Ovary (tissue), 10 donors: ENCODE measurements at places on chromosomes 11 and 22.

- no peak for DNase-seq
These were observed 14.3 kb upstream of the FGF19 start for GRCh38 chr11:69718147-69718546.

DNA sequence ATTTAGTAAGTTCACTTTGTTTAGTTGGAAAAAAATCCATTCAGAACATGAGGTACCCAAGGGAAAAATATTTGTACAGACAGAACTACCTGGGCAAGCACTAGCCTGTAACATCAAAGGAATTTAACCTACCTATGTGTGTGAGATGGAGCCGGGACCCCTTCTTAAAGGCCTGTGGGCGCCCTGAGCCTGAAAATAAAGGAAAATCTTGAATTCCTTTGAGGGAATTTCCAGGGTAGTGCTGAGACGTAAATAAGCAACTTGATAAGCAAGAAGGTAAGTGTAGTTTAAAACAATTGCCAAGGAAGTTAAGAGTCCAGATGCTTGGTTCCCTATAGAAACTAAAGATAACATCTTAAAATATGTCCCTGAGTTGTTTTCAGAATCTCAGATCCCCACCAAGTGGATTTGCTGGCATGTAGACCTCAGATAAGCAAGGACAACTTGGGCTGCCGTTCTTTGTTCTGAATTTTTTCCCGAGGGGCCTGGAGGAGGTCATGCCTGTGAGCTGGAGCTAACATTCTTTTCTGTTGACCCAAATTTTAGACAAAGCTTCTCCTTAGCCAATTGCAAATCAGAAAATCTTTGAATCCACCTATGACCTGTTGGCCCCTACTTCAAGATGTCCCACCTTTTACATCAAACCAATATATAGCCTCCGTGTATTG, 31.0 kb downstream of the MED17 start:
- DNase-seq: no peak

GRCh38 chr11:70656252-70656651, 257.9 kb downstream of the CTTN start:
- DNase-seq: no peak

- no peak for DNase-seq
These were observed 41.8 kb downstream of the MAP6 start for GRCh38 chr11:75626889-75627529.

DNA sequence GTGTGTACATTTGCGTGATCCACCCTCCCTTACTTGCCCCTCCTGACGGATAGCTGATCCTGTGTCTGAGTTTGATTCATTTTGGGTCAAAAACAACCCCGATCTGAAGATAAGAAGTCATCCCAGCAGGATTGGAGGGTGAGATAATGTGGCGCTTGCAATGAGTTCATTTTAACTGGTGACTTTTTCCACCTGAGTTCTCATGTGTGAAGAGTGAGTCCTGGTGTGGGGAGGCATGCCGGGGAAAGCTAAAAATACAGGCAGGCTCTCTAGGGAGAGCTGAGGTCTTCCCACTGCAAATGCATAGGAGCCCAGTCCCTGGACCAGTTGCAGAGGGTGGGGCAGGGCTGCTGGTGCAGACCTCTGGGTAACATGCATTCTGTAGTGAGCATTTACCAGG, 35.7 kb upstream of the ELF5 start:
- no peak for DNase-seq

GRCh38 chr11:85627332-85627997, at the start of gene DLG2:
TSS of gene DLG2 (minus strand) at chr11:85627344.
- DNase-seq: no peak

DNA sequence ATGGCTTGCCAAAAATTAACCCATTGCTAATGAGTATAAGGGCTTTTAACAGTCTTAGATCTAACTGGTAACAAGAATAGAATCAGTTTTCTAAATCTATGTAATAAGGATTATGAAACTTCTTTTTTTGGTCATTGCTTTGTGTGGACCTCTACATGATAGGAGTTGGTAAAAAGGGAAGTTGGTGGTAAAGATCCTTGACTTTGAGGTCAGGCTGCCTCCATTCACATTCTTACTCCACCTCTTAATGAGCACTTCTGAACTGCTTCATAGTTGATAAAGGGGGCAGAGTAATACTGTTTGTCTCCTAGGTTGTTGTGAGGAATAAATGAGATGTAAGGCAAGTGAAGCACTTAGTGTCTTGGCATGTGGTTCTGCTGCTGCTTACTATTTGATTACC, 10.6 kb downstream of the EIF3M start:
- no peak for DNase-seq

DNA sequence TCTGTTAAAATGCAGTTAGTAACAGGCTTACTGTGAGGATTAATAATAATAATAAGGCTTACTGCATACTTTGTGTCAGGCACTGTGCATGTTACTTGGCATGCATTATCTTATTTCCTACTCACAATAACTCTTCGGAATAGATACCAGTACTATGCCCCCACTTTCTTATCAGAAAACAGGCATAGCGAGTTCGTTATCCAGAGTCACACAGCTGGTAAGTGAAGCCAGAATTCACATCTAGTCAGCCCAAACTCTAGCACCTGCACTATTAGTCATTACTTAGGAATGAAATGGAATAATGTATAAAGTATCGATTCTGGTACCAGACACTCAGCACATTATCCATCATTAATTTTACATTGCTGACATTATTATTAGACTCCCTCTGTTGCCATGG, 155.7 kb upstream of the BLID start:
- no peak for DNase-seq

GRCh38 chr11:76672431-76673175, 2.1 kb upstream of the LRRC32 start:
- DNase-seq: no peak

GRCh38 chr11:66569076-66569475, 670 bp upstream of the CTSF start:
- DNase-seq: no peak

DNA sequence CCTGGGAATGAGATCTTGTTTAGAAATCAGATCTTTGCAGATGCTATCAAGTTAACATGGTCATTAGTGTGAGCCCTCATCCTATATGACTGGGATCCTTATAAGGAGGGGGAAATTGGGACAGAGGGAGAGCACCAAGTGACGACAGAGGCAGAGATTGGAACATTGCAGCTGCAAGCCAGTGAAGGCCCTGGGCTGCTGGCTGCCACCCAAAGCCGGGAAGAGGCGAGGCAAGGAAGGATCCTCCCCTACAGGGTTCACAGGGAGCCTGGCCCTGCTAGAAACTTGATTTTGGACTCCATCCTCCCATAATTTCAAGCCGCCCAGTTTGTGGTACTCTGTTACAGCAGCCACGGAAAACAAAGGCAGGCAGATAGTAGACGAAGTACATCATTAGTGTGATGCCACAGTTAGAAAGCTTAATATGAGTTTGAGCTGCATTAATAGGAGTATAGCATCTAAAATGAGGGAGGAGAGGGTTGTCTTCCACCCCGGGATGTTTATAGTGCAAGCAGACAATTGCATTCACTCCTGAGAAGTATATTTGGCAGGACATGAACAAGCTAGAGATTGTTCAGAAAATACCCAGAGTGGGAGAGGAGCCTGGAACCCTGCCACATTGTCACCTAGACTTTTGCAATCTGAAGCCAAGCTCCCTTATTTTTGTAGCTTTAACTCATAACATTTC, 56.8 kb upstream of the CLMP start:
- DNase-seq: peak; percentile 74

DNA sequence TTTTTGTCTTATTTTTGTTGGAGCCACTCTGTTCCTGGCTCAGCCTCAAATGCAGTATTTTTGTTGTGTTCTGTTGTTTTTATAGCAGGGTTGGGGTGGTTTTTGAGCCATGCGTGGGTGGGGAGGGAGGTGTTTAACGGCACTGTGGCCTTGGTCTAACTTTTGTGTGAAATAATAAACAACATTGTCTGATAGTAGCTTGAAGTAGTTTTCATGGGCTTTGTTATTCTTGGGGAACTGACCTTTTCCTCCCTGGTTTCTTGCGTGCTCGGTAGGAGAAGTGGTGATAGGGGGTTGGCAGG, 6.0 kb upstream of the MCM5 start:
- DNase-seq: peak; percentile 78

DNA sequence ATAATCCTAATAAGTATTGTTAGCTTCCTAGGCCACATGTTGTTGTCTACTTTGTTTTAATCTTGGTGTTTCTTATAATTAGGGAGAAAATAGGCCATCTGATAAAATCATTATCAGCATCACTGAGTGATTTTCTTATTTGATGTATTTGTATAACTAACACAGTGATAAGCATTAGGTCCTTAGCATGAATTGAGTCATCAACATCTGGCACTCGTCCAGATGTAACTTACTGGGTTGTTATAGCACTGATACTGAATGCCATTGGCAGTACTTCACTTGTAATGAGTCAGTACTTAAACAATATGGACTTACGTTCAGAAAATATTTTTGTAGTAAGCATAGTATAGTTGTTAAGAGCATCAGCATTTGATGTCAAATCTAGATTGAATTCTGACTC, 16.2 kb downstream of the API5 start:
- no peak for DNase-seq

DNA sequence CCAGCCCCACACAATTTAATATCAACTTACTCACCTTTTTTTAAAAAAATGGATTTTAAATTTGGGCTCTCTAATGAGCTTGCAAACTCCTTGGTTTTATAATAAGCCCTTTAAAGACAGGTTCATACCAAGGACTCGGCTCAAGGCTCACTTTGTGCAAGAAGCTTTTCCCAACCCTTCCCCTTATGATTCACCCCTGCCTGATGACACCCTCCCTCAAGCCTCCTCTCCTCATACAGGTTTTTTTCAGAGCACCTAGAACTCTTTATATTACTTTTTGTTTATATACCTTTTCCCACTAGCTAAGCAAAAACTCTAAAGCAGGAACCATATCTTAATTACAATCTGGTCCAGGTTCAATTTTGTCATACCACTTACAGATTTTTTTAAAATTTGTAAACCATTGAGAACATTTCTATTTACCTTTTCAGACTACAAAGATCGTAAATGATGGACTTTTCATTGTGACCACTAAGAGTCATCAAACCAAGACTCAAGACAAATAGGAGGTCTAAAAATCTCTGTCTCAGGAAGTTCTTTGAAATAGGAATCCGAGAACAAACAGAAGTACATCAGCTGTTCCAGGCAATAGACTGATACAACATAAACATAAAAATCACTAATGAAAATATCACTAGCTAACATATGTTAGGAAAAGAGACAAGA, 13.1 kb upstream of the EXPH5 start:
- no peak for DNase-seq

- no peak for DNase-seq
These were observed 116.0 kb upstream of the TIMP3 start for GRCh38 chr22:32685512-32685911.

DNA sequence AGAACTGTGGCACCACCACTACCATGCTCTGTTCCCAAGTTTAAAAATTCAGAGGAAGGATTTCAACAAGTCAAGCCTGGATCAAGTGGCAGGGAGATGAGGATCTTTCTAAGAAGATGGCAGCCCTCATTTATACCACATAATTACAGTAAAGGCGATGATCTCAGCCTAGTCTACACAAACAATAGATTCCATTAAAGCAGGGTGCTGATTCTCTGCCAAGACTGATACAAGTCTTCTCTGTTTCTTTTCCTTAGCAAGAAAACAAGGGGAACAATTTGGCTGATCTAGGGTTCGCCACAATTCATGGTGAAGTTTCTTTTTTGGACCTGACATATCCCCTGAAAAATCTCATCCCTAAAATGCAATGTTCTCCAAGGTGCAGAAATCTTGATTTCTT, 73.9 kb downstream of the PPFIBP2 start:
- no peak for DNase-seq

DNA sequence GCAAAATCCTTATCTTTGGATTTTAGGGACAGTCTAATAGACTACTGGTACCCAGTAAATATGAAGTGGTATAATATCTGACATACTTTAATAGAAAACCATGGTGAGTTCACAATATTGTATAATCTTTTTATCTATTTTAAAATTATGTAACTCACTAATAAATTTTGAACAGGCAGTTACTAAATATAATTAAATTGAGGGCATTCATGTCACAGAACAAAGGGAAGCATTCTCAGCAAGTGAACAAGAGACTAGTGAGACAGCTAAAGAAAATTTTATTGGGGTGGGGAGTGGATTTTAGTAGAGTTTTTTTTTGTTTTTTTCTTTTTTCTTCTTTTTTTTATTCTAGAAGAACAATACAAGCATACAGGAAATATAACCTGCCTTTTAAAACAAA, 55.0 kb downstream of the DNAJC24 start:
- no peak for DNase-seq

- no peak for DNase-seq
These were observed 792.0 kb downstream of the KCNA4 start for GRCh38 chr11:29224739-29225384.

- no peak for DNase-seq
These were observed 11.8 kb downstream of the IL10RA start for GRCh38 chr11:117997823-117998579.

DNA sequence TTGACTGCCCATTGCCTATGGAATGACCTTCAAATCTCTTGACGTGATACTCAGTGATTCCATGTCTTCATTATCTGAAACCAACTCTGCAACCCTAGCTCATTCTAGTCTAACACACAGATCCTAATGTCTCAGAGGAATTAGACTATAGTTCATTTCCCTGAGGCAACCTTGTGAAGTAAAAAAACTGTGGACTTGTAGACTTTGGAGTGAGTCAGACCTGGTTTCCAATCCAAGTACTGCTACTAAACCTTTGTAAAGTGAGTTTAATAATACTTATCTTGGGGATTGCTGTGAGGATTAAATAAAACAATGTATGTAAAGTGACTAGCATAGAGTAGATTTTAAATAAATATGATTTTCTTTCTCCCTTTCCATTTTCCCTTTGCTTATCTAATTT, 226.1 kb downstream of the BLID start:
- DNase-seq: no peak

DNA sequence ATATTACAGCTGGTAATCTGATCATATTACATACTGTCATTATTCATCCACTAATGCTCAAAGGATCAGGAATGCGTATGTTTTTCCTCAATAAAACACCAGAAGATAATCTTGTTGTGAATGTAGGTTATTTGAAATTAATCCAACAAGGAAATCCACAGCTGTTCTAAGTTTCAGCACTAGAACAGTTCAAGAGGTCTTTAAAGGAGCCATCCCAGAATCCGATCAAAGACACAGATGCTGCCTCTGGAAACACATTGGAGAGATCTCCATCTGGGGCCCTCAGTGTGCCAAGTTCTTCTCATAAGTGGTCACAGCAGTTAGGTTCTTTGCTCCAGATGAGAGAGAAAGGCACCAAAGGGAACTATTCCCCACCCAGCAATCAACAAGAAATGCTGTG, 1955.1 kb upstream of the RAG2 start:
- DNase-seq: no peak

- DNase-seq: peak; percentile 47
These were observed 4.5 kb downstream of the LRRC75B start for GRCh38 chr22:24588381-24588756.
